ENCODE measurements at places on chromosomes 11 and 22.

DNA sequence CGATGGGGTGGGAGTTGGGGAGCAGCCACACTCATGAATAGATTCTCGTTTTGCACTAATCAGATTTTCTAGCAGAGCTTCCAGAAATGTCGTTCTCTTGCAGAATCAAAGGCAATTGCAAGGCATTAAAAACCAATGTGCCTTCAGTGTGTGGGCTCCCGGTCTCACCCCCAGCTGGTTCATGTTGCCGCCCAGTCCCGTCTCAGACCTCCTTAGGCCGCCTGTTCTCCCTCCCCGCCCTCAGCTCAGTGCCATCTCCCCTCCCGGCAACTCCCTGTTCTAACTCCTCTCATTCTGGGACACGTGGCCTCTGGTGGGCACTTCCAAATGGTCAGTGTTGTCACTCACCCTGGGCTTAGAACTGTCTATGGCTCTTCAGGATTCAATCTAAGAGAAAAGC lies 42.5 kb upstream of the SMIM38 start:
- DNase-seq = no peak

GRCh38 chr22:49322231-49322630 lies 505.4 kb downstream of the BRD1 start:
- DNase-seq = no peak

DNA sequence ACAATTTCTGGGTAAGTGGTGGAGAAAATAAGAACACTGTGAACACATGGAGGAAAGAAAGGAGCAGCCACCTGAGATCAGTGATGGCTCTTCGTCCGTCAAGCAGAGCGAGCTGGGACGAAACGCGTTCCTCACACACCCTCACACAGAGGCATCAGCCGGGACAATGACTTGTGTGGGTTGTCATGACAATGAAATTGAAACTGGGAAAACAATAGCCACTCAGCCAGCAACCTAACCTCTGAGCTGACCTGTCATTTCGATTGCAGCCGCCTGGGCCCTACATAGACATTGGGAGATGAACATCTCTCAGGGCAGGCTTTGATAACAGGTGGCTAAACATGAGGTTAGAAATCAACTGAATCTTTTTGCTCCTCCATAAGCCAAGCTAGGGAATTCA lies 51.3 kb downstream of the TRIM29 start:
- DNase-seq = no peak

GRCh38 chr11:70531281-70532065 lies 133.1 kb downstream of the CTTN start:
- no peak for DNase-seq

GRCh38 chr22:44925465-44926123 lies 84.2 kb downstream of the PHF21B start:
- no peak for DNase-seq

GRCh38 chr11:29318134-29318845 lies 698.5 kb downstream of the KCNA4 start:
- no peak for DNase-seq

DNA sequence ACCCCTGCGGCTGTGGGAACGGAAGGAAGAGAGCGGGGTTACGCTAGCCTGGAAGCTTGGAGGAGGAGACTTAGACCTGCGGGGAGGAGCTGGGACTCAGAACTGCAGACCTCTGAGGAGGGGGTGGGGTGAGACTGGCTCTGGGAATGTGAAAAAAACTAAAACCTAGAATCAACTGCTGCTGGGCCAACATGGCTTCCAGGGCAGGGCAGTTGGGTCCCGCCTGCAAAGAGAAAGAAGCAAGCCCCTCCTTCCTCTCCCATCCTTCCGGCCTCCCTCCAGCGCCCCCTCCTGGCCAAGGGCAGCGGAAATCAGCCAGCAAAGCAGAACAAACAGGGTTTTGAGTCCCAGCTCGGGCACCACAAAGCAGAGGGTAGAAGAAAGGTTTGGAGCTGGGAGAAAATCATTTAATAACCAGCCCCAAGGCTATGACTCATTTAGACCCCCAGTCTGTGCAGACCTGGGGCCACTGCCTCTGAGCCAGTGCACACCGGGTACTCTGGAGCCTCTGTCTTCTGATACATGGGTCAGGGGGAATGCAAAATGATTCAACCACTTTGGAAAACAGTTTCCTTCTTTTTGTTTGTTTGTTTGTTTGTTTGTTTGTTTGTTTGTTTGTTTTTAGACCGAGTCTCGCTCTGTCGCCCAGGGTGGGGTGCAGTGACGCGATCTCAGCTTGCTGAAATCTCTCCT lies 7.3 kb upstream of the NCF4 start:
- DNase-seq = no peak

DNA sequence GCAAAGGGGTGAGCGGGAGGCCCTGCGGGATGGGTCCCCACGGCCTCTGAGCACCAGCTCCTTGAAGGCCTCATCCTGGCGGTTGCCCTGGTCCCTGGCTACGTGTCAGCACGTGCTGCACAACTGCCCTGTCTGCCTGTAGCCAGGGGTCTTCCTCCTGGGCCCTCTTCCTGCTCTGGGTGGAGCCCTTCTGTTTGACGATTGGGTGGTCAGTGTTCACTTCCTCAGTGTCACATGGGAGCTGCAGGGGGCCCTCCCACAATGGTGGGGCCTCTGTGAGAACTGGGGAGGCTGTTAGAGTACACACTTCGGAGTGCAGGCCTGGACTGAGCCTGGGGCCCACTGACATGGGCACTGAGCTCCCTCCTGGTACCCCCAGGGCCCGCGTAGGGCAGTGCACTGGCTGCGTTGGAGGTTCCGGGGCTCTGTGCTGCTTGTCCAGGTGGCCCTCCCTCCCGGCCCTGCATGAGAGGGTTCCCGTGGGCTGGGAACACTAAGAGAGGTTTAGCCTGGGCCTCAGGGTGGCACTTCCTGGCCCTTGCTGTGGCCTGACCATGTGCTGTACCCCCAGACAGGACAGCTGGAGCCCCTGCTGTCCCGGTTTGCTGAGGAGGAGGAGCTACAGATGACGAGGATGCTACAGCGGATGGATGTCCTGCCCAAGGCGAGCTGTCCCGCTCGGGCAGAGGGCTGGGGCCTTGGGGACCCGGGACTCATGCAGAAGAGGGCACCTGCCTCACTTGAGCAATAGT lies 13.8 kb downstream of the DGCR6L start:
- no peak for DNase-seq

GRCh38 chr11:119305556-119306372 lies 11.2 kb downstream of the MCAM start:
- DNase-seq = no peak

DNA sequence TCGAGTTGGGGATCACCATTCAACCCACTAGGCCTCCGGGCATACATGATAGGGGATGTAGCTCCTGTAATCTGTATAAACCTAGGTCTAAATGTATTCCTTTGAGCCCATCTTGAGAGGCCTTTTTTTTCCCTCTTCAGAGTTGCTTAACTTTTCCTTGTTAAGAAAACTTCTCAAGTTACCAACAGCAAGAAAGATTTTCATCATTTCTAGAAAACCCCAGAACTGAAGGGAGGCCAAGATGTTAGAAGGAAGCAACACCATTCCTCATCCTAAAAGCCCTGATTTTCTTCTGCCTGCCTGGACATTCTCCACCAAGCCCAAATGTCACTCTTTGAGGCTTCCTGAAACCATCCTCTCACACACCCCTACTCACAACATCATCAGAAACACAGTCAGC lies 79.4 kb downstream of the TMPRSS5 start:
- DNase-seq = no peak

- no peak for DNase-seq
Measured at GRCh38 chr22:38259370-38259769, 13.4 kb downstream of the TMEM184B start.

DNA sequence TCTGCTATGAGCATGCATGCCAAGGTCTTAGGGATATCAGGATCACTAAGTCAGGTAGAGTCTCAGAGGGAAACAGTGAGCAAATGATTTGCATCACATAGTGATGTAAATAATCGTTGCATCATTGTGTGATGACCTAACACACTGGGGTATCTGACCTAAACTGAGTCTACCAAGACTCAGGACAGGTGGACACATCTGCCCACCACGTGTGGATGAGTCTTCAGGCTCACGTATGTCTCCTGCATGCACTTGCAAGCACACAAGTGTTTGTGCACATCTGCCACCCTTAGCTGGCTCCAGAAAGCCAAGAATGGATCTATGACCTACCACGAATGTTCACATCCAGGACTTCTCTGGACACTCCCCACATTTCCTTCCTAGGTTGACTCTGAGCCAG lies 111.2 kb downstream of the FEZ1 start:
- no peak for DNase-seq

- peak; percentile 16 for DNase-seq
Measured at GRCh38 chr22:40036591-40037225, 42.0 kb downstream of the FAM83F start.

GRCh38 chr11:63508009-63508408 lies 2.1 kb downstream of the LGALS12 start:
- DNase-seq = no peak

DNA sequence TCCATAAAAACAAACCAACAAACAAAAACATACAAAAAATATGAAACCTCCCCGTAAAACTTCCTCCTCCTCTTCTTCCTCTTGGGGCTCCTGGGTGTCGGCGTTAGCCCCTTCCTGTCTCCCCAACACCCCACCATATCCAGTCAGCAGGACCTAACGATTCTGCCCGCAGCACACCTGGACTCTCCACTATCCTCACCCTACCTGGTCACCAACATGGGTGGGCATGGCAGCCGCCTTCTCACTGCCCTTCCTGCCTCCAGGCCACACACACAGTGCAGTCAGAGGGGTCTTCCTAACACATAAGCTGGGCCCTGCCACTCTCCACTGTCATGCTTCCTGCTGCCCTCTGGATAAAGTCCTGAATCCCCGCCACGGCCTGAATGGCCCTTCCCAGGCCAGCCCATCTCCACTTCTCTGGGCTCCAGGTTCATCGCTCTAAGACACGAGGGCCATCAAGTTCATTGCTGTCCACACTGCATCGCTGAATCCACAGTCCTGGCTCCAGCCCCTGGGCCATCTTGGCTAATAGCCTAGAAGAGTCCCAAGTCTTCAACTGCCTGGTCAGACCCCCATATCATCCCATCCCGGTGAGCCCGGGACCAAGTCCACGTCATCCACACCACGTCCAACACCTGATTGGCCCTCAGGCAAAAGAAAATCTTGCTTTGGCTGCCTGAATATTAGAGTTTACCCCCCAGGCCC lies 76.2 kb downstream of the IGLL1 start:
- DNase-seq = no peak

GRCh38 chr22:20221421-20222340 lies 46.4 kb downstream of the RTN4R start:
- no peak for DNase-seq

DNA sequence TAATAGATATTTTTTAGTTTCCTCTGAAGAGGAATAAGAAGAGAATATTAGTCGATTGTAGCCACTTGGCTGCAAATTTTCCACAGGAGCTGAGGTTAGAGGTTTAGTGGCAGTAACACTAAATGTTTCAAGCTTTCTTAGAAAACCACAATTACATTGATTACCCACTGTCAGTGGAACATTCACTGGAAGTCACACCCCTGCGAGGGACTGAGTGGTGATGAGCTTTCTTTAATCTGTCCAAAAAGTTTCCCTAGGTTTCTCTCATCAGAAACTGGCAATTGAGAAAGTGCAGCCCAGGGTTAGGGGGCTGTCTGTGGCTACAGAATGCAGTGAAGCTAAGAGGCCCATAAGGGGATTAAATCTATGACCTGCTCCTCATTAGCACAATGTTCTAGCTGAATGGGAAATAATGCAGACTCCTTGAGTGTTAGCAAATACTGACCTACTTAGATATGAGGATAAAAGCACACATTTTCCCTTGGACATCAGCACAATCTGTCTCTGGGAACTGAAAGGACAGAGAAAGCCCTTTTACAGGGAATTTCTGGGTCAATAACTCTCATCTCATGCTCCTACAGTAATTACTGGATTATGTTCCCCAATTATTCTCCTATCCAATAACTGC lies 189.5 kb downstream of the FAM76B start:
- DNase-seq = no peak

- DNase-seq = no peak
Measured at GRCh38 chr11:113296447-113297205, 17.8 kb upstream of the TTC12 start.

- DNase-seq = no peak
Measured at GRCh38 chr11:104036588-104036987, at the start of gene DDI1. Gene DDI1, plus strand, starts transcription at chr11:104036640. Its CDS starts 183 bp downstream, at chr11:104036823.

DNA sequence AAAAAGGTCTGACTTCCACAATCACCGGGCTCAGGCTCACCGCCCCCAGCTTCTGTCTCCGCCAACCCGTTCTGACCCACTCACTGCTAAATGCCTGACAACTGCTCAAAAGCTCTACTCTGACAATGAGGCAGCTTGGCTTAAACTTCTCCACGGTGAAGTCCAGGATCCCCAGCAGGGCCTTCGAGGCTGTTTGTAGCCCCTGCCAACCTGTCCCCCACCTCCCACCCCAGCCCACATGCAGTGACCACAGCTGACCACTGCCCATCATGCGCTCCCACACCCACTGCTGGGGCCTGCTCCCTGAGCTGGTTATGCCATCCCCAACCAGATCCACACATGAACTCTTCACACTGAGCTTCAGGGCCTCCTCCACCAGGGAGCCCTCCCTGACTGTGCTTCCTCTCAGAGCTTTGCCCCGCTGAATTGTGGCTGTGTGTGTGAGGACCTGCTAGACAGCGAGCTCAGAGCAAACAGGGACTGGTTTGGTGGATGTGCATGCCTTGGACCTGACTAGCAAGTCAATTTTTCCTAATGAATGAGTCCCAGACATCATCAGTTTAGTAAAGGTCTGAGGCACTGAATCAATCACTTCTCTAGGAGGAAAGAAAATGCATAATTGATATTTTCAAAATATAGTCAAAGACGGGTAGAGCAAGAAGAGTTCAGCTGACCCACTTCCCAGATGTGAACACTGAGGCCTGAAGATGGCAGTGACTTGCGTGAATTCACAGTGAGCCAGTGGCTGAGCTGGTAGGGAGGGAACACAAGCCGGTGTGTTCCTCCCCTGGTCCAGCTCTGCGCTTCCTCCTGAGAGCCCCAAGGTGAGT lies 7.7 kb downstream of the LRRC32 start:
- DNase-seq = no peak

DNA sequence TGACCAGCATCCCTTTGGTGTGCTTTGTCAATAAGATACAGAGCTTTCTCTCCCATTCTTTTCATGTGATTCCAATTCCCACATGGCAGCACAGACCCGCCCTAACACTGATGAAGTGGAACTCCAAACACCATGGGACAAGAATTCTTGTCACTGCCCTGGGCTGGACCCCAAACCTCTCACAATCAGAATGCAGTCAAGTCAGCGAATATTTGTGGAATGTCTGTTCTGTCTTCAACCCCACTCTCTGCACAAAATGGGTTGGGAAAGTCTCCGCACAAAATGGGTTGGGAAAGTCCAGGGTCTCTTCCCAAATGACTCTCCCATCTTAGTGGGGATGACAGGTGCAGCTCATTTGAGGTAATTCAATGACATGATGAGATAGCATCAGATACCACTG lies 138.9 kb upstream of the TEAD1 start:
- no peak for DNase-seq

DNA sequence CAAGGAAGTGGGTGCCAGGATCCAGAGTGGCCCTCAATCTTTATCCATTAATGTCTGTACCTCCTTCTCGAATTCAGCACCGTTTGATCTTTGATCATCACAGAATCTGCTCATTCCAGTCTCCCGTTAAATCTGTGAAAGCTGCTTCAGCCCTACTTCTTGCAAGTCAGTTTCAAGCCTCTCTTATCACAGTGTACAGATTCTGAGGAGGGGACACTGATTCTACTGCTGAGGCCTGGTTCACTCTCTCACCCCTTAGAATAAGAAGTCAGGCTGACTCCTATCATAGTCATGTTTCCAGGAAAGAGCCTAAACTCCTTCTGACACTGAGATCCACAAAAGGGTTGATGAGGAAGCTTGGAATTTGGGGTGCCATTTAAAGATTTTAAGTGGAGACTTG lies 39.0 kb downstream of the MAML2 start:
- DNase-seq = no peak

Data from NCI-H1436 treated with DMSO at 0.1 percent for 48 hours (cell line).